ENCODE measurements at places on chromosomes 11 and 22.

- no peak for DNase-seq
Measured at GRCh38 chr11:90428836-90429235, 206.0 kb upstream of the CHORDC1 start.

GRCh38 chr11:120231963-120232362 lies 8.0 kb upstream of the POU2F3 start:
- no peak for DNase-seq

GRCh38 chr11:111540937-111541253 lies 375 bp downstream of the LAYN start:
- no peak for DNase-seq

DNA sequence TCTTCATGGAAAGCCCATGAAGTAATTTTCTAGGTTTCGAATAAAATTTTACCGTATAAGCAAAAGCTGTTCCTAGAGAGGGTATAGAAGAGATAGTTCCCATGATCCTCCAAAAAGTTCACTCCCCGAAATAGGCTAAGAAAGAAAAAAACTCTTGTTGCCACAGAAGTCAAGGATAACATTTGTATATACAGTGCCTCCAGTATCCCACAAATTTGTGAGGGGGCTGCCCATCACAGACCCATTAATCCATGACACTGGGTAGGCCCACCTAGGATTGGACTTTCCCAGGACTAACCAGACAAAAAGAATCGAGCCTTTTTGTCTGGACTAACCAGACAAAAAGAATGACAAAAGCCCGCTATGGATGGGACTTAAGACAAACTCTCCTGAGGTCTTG lies 233.0 kb downstream of the DDX10 start:
- no peak for DNase-seq

GRCh38 chr11:30045921-30046577 lies 29.2 kb upstream of the KCNA4 start:
- DNase-seq: no peak

DNA sequence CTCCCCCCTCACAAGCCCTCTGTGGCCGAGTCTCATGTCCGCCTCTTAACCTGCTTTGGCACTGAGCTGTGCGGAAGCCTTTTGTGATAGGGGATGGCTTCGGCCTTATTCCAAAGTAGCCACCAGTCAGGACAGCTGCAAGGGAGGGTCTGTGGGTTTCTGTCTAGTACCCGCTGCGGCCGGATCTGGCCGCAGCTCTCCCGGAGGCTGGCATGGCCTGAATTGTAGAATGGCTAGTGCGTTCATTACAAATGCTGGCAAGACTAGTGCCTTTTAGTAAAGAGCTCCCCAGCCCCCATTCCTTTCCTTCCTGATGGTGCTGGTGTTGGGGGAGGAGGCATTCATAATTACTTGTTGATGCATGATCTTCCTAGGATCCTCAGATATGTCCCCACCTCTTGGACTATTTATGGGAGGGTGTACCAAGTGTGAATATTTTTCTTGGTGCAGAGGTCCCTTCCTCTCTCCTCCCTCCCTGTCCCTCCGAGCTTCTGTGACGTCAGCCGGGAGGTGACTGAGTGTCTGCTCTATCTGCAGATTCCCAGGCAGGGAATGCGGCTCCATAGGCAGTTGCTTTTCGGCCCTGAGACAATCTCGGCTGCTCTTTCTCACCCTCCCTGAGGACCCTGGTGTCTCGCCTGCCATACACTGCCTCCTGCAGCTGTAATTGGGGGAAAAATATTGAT lies 108.7 kb upstream of the E2F8 start:
- no peak for DNase-seq

DNA sequence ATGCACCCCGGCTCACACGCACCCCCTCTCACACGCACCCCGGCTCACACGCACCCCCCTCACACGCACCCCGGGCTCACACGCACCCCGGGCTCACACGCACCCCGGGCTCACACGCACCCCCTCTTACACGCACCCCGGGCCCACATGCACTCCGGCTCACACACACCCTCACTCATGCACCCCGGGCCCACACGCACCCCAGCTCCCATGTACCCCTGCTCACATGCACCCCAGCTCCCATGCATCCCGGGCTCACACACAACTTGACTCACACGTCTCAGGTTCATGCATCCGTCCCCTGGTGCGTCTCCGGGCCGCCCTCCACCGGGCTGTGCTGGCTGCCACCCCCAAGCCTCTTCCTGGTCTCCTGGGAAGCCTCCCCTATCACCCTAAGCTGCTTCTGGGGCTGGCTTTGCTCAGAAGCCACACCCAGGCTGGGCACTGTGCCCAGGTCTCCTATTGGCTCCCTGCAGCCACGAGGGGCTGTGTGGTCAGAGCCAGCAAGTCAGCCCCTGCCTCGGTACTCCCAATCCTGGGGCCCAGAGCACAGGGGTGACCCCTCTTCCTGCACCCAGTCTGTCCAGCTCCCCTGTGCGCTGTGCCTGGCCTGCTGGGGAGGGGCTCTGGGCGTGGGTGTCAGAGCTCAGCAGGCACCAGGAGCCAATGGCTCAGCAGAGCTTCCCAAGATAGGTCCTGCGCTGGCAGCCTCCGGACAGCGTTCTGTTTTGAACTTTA lies 16.9 kb downstream of the TSPAN4 start:
- DNase-seq: peak; percentile 78

DNA sequence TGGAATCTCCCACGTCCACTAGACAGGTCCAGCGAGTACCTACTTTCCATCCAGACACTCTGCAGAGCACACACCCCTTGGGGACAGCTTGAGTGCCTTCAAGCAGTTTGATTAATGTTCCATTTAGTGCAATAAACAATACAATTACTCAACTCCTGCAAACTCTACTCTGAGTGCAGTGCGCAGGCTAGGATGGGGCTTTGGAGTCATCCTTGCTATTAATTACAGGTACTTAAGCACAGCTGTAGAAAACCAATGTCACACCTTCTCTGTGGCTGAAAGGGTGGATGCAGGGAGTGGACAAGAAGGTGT lies 82.6 kb downstream of the MN1 start:
- DNase-seq: no peak

GRCh38 chr11:124297921-124298320 lies 15.8 kb downstream of the OR8D1 start:
- DNase-seq: peak; percentile 74

- no peak for DNase-seq
Measured at GRCh38 chr11:23711981-23712380, 784.9 kb upstream of the LUZP2 start.

DNA sequence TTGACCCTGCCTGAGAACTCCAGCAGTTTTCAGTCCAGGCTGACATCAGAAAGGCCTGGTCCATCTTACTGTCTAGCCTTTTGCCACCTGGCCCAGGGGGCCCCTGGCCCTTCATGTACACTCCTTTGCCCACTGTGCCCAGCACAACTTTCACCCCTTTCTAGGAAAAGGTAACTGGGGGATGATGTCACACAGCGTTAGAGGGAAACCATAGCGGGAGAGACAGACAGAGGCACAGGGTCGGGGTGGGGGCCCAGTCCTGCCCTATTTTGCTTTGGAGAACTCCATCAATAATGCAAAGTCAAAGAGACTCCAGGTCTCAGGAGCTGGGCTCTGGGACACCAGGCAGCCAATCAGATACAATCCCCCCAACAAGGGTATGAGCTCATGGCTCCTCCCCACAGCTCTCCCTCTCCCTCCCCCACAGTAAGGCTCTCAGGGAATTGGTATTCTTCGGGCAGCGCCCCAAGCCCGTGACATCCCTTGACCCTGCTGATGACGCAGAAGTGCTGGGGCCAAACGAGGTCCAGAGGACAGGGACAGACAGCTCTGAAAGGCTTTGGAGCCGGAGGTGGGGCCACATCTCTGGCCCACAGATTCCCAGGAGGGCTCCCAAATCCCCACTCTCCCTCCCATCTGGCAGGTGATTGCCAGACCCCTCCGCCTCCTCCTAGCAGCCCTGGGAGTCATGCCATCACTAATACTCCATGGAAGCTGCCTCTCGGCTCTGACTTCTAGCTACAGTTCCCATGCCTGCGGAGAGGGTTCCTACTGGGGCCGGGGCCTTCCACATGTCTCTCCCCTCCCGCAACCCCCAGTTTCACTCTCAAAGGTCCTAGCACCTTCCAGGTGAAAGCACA lies 5.9 kb downstream of the USP2 start:
- peak; percentile 39 for DNase-seq

GRCh38 chr11:62236187-62236586 lies 5.9 kb upstream of the SCGB1D2 start:
- no peak for DNase-seq

DNA sequence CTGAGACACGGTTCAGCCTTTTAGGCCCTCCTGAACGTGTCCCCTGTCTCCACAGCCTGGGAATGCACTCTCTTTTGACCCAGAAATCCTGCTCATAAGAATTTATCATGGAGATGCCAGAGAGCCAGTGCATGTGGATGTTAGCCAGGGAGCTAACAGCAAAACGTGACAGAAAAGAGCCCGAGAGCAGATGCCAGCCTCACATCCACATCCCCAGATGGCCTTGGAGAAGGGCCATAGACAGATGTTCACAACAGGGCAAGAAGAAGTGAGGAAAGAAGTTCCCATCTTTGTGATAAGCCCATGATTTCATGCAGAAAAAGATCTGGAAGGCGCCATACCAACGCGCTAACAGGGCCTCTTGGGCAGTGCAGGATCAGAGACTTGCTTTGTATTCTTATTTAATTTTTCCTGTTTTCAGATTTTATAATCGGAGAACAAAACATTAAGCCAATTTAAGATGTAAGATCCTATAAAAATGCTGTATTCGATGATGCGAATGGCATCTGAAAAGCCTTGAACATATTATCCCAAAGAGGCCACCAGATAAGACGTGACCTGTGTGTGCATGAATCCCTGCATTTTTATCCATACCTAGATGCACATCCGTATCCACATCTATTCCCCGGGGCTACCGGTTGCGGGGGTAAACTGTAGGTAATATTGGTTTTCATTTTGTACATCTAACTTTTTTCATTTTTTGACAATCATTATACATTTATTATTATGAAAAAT lies 48.7 kb downstream of the IGLL5 start:
- DNase-seq: no peak

- DNase-seq: no peak
Measured at GRCh38 chr11:134560066-134560465, 148.0 kb upstream of the B3GAT1 start.

GRCh38 chr11:34314176-34314575 lies 43.6 kb downstream of the ABTB2 start:
- no peak for DNase-seq

DNA sequence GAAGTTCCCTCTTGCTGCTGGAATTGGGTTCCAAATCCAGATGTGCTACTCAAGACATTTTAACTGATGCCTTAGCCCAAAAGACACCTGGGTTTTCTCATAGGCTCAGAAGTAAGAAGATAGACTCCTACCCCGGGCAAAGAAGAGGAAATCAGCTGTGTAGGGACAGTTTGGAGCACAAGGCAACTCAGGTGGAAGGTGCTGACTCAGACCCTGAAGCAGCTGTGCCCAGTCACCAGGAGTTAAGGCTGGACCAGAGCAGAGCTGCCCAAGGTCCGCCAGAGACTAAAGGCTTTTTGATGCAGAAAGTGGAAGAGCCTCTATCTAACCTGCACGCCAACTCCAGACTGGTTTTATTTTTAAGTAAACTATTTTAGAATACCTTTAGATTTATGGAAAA lies 20.6 kb upstream of the RAB1B start:
- DNase-seq: no peak

GRCh38 chr11:34337016-34337415 lies 20.8 kb downstream of the ABTB2 start:
- DNase-seq: no peak

GRCh38 chr11:66694732-66695207 lies 17.1 kb upstream of the RBM4B start:
- peak; percentile 93 for DNase-seq

- no peak for DNase-seq
Measured at GRCh38 chr11:102886999-102887398, 12.2 kb upstream of the MMP12 start.

DNA sequence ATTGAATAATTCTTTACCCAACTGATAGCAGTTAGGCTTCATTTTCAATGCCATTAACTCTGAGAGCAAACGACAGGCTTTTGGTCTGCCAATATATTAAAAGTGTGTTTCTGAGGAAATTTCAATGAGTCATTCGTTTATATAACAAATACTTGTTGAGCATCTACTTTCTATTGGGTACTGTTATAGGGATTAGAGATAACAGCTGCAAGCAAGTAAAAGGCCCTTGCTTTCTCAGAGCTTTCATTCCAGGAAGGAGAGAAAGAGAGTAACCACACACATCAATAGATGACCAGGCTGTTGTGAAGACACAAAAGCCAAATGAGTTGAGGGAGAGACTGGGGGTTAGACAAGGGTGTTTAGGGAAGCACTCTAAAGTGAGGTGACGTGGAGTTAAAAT lies 35.7 kb downstream of the CD44 start:
- DNase-seq: peak; percentile 81

DNA sequence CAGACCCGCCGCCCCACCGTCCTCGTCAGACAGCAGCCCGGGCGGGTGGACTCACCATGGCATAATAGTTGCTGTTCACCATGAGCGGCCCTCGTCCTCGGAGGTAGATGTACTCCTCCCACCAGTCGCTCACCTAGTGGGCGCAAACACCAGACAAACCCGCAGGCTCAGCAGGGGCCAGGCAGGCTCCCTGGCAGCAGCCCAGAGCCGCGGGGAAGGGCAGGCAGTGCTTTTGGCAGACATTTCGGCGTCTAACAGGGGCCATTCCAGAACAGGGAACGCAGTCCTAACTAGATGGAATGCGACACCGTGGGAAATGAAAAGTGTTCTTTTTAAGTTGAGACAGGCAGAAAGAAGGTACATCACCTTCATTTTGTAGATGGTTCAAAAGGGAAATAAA lies 44.9 kb downstream of the CPT1A start:
- no peak for DNase-seq

DNA sequence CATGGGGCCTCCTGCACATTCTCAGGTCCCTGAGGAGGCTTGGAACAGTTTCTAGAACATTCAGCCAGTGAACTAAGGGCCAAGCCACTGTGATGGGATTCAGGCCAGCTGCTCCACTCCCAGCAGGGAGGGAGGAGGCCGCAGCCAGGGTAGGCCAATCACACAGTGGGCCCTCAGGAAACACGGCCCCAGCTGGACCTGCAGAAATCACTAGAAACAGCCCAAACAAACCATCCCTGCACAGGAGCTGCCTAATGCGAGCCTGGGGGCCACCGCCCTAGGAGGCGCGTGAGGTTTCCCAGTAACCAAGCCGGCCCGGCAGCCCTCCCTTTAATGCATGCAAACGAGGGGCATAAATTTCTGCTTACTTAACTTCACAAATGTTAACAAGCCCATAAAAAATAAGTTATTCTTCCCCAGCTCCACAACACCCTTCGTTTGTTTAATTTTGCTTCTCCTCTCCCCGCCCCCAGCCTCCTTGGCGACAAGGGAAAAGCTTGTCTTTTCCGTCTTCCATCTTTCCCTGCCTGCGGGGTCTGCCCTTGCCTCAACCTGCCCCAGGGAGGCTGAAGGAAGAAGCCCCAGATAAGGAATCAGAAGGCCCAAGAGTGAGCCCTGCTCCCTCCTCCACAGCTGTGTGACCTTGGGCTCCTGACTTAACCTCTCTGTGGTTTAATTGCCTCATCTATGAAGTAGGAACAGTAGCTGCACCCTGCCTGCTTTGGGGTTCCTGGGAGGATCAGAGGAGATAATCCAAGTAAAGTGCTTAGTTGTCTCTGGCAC lies 25.7 kb downstream of the ELFN2 start:
- DNase-seq: peak; percentile 15

Data from fibroblast of skin of right quadriceps (primary cell).